ENCODE measurements at places on chromosomes 16 and 17. TPM values are rescaled to one million over a fixed set of nuclear protein-coding genes. Genes with fewer than 3 reads are reported as not detected.

The ABCA9 gene
- total RNA-seq, result 44.6 TPM

The ABCC12 gene
- not detected for total RNA-seq

The PRR35 gene
- total RNA-seq, result not detected

The SLC38A7 gene
- total RNA-seq, result 18.3 TPM

The TAC4 gene
- total RNA-seq, result not detected

The TBX21 gene
- not detected for total RNA-seq

The ADORA2B gene
- 170 TPM for total RNA-seq

The ORAI3 gene
- total RNA-seq, result 44.4 TPM

The ZC3H7A gene
- total RNA-seq, result 41.9 TPM

The EMP2 gene
- 9.4 TPM for total RNA-seq

All from cardiac atrium fibroblast (primary cell).